Activated CD4-positive, CD25-positive, alpha-beta regulatory T cell treated with anti-CD3 and anti-CD28 coated beads, Interleukin-2, amount 50 U/mL, for 16 hours (primary cell): ENCODE measurements at places on chromosomes 2 and 18.

GRCh38 chr2:41836948-41837347 lies 210.9 kb upstream of the PKDCC start:
- DNase-seq = no peak

- DNase-seq = no peak
These were observed 316.7 kb upstream of the SALL3 start for GRCh38 chr18:78662879-78663278.

DNA sequence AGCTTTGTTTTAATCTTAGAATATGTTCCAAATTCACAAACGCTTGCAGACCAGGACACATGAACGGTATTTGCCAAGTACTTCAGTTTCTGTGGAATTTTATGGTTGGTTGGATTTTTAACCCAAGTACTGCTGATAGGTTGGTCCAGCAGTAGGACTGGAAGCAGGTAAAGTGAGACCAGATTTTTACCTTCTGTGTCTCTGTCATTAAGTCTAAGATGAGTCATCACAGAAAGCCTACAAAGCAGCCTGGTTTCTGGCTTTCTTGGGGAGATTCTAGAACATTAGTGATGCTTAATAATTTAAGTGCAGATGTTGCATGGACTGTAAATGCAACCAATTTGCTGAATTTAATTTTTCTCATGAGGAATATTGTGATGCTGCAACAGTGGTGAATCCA lies 100.5 kb downstream of the SCG2 start:
- no peak for DNase-seq

DNA sequence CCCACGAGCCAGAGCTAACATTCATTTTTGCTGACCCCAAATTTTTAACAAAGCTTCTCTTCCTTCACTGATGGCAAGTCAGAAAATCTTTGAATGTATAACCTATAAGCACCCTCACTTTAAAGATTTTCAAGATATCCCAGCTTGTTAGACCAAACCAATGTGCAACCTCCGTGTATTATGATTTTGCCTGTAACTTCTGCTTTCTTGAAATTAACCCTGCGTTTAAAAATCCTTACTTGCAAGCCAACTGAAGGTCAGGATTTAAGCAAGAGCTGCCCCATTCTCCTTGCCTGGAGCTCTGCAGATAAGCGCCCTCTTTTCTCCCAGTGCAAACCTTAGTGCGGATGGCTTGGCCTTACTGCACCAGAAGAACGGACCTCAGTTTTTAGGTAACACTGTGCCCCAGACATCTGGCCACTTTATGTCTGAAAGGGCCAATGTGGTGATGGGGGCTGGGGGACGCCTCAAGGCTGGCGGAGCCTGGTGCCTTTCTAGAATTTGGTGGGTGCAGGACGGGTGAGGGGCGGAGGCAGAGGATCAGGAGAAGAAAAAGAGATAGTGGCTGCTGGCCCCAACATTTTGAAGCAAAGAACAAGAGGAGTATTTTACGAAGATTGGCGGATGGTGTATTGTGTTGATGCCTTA lies 805 bp upstream of the TNFRSF11A start:
- no peak for DNase-seq

DNA sequence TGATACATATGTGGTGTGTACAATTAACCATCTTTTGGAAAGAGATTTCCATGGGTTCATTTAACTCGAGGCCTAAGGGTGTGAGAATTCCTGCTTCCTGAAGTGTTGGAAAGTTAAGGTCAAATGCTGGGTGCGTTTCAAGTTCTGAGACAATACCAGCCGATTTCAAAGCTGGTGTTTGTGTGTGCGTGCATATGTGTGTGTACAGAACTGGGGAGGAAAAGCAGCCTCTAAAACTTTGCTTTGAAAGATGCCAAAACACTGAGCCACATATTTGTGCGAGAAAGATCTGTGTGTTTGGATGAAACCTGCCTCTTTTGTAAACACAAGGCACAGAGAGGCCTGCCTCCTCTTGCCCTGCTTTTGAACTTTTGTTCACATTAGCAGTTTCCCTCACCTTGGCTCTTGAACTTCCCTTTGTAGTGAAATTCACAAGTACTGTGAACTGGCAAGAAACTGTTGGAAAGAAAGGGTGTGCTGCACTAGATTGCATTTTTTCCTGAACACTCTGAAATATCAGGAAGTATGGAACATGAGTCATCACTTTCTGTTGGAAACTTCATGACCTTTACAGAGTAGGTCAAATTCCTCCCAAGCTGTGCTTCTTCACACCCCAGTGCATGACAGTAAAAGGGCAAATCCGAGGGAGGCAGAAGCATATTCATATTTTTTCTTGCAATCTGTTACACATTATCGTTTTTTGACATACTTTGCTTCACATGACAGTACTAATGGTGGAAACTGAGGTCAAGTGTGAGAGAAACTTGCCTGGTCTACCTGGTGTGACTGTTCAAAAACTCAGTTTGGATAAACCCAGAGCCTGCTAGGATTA lies 20.0 kb upstream of the CAVIN2 start:
- no peak for DNase-seq

DNA sequence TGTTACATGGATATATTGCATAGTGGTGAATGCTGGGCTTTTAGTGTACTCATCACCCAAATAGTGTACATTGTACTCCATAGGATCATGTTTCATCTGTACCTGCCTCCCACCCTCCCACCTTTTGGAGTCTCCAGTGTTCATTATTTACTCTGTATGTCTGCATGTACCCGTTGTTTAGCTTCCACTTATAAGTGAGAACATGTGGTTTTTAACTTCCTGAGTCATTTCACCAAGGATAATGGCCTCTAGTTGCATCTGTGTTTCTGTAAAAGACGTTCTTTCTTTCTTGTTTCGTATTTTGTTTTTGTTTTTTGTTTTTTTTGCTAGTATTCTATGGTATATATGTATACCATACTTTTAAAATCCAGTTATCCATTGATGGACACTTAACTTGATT lies 107.5 kb downstream of the MSTN start:
- DNase-seq = no peak

DNA sequence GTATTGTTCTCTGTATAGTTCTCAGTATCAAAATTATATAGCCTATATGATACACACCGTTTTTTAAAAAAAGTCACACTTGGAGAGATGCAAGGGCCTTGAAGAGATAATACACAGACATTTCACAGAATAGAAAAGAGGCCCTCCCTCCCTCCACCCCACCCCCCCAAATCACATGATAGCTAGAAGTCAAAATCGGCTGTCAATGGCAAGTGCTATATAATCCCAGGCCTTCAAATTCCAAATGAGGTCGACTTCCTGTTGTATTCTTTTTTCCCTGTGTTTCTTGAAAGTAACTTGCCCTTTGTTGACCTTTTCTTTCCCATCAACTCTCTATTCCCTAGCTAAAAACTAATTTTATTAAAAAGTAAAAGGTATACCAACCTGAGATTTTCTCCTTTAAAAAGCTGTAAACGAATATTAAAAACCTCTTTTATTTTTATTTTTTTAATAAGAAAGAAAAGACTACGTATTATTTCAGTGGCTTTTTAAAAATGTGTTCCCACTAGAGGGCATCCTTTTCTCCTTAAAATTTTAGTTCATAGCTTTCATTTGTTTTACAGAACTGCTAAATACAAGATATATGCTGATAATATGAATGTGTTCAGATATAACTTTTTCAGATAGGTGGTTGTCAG lies 46.6 kb downstream of the KCMF1 start:
- DNase-seq = no peak
